ENCODE measurements at places on chromosomes 4 and X.
A peak's percentile ranks its signal among the peaks of the same experiment; 100 is the strongest.

- DNase-seq, result no peak
Measured at GRCh38 chr4:8320386-8320750, 50.8 kb downstream of the HTRA3 start.

- no peak for DNase-seq
Measured at GRCh38 chrX:69510914-69511513, 6.9 kb downstream of the NALF2 start.

GRCh38 chrX:9865804-9866472, 79.7 kb downstream of the SHROOM2 start:
- DNase-seq, result no peak

- DNase-seq, result no peak
Measured at GRCh38 chr4:70640192-70640591, 11.6 kb downstream of the ENAM start.

DNA sequence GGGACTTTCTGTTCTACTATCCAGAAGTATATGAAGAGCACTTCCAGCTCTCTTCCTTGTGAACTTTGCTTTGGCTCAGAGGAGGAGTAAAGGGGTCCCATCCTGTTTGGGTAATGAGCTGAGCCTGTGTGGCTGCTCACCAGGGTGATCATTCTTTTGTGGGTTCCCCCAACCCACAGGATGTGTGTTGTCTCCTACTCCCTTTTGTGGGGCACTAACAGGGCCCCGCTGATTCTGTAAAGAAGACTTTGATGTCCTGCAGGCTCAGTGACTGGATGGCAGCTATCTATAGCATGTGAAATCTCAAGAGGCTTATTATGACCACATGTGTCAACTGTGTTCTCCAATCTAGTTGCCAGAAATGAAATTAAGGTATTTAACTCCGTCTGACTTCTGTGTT, 40.8 kb downstream of the ZNF518B start:
- peak; percentile 37 for DNase-seq

GRCh38 chr4:7507381-7507780, 72.7 kb upstream of the PSAPL1 start:
- no peak for DNase-seq

GRCh38 chr4:54855191-54855854, 197.6 kb downstream of the KIT start:
- no peak for DNase-seq

DNA sequence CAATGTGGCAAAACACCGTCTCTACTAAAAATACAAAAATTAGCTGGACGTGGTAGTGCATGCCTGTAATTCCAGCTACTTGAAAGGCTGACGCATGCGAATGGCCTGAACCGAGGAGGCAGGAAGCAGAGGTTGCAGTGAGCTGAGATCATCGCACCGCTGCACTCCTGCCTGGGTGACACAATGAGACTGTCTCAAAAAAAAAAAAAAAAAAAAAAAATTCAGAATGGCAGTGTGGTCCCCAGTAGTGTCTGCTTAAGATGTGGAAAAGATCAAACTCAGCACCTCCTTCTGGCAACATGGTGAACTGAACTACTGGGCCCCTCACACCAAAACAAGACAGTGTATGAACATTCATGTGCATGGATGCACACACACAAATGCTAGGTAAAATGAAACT, 32.2 kb downstream of the SMS start:
- DNase-seq, result no peak

GRCh38 chr4:2103843-2104547, 44.9 kb downstream of the NAT8L start:
- DNase-seq, result no peak

- no peak for DNase-seq
Measured at GRCh38 chr4:66606908-66607307, 936.6 kb upstream of the EPHA5 start.

- DNase-seq, result no peak
Measured at GRCh38 chrX:50168241-50168687, 32.5 kb downstream of the AKAP4 start.

GRCh38 chrX:97252111-97252510, 368.4 kb downstream of the RPA4 start:
- DNase-seq, result no peak

- DNase-seq, result no peak
Measured at GRCh38 chr4:99624141-99624719, 33.4 kb downstream of the C4orf54 start.

GRCh38 chr4:4542774-4543485, 1.1 kb upstream of the STX18 start:
- DNase-seq, result no peak

- no peak for DNase-seq
Measured at GRCh38 chr4:126268106-126268505, 953.4 kb downstream of the FAT4 start.

- DNase-seq, result no peak
Measured at GRCh38 chrX:134423606-134424005, 36.4 kb upstream of the HPRT1 start.

DNA sequence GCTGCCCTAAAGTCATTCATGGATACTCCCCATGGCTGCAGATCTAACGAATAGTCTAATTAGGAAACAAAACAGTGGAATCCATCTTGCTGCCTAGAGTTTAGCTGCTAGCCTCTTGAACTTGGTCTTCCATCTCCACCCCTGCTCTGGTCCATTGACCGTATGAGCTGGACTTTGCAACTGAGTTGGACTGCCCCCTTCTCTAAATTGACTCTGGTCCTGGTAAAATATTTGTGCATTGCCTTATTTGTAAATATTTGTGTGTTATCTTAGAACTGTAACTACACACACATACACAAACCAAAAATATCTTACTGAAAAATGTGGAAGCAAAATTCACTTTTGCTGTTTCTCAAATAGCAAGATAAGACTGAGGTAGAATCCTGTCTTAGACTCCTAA, 181.3 kb downstream of the NWD2 start:
- DNase-seq, result no peak

- DNase-seq, result no peak
Measured at GRCh38 chr4:57083090-57083489, 27.1 kb downstream of the IGFBP7 start.

- DNase-seq, result no peak
Measured at GRCh38 chrX:151019856-151020255, 36.7 kb downstream of the HMGB3 start.

- DNase-seq, result no peak
Measured at GRCh38 chrX:120308558-120308957, 2.7 kb downstream of the TMEM255A start.

GRCh38 chrX:81957900-81958545, 756.1 kb downstream of the SH3BGRL start:
- DNase-seq, result no peak

GRCh38 chr4:106486533-106486932, 118.0 kb upstream of the GIMD1 start:
- DNase-seq, result no peak

DNA sequence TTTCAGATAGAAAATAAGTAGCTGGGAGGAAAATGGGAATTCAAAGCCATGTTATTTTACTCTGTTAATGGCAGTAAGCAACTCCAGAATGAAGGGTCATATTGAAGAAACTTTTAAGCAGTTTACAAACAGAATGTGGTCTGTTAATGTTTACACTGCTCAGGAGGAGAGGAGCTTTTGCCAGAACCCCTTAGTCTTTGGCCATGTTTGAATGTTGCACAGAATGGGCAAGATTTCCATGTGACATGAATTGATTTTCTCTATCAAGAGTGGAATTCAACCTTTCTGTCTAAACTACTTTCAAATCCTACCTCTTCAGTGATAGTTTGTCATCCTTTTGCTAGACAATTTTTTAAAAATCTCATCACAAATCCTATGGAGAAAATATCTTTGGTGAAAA, 115.8 kb upstream of the DGKK start:
- no peak for DNase-seq

- DNase-seq, result no peak
Measured at GRCh38 chrX:129808158-129808828, 28.5 kb downstream of the SASH3 start.

- DNase-seq, result no peak
Measured at GRCh38 chrX:16629909-16630308, 20.0 kb upstream of the S100G start.

GRCh38 chr4:184769141-184769765, 35.4 kb upstream of the CENPU start:
- no peak for DNase-seq

- DNase-seq, result no peak
Measured at GRCh38 chr4:112823606-112824005, 186.7 kb downstream of the LARP7 start.

- DNase-seq, result no peak
Measured at GRCh38 chrX:96376266-96376665, 308.4 kb upstream of the DIAPH2 start.

GRCh38 chr4:38559374-38559773, 104.6 kb upstream of the KLF3 start:
- no peak for DNase-seq

GRCh38 chr4:148790691-148791090, 348.5 kb upstream of the NR3C2 start:
- no peak for DNase-seq

DNA sequence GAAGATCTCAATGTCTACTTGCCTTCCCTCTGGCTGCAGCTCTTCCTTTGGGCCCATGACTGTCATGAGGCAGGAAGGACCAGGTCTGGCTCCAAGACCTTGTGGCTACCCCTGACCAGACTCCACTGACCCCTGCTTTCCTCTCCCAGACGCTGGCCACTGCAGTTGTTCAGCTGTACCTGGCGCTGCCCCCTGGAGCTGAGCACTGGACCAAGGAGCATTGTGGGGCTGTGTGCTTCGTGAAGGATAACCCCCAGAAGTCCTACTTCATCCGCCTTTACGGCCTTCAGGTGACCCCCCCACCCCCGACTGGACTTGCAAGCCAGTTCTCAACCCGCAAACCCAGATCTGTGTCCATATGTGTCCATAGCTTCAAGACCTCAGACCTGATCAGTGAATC, 535 bp downstream of the WAS start:
- DNase-seq, result no peak

- DNase-seq, result no peak
Measured at GRCh38 chr4:15100994-15101695, 98.9 kb downstream of the CPEB2 start.

DNA sequence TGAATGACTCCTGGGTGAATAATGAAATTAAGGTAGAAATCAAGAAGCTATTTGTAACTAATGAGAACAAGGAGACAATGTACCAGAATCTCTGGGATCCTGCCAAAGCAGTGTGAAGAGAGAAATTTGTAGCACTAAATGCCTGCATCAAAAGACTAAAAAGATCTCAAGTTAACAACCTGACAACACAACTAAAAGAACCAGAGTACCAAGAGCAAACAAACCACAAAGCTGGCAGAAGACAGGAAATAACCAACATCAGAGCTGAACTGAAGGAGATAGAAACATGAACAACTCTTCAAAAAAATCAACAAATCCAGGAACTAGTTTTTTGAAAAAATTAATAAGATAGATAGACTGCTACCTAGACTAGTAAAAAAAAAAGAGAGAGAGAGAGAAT, 8.4 kb downstream of the CFAP299 start:
- DNase-seq, result no peak

GRCh38 chrX:137574102-137574783, 8.3 kb downstream of the ZIC3 start:
- no peak for DNase-seq

DNA sequence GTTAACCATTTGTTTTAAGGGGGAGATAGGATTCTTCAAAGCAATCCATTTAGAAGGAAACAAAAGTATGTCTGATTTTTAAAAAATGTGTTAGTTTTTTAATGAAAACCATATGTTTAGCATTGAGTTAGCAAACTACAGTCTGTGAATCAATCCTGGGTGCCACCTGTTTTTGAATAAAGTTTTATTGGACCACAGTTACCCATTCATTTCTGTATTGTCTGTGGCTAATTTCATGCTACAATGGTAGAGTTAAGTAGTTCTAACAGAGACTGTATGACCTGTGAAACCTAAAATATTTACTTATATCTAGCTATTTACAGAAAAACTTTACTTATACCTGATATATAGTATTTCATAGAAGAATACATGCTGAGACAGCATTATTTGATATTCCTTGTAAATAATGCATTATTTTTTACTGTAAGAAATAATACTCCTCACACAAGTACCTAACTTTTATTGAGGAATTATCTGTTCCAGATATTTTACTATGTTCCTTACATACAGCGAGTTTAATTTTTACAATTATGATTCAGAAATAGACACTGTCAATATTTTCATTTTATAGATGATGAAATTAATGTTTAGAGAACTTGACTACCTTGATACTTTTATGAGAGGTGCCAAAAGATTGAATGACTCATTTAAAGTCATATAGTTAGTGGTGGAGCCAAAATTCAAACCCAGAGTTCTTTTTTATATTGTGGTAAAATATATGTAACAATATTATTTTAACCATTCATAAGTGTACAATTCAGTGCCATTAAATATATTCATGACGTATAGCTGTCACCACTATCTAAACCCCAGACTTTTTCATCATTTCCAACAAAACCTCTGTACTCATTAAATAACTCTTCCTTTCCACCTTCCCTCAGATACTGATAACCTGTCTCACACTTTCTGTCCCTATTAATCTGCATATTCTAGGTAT, 122.0 kb downstream of the GLUD2 start:
- no peak for DNase-seq

GRCh38 chrX:132900633-132901293, 57.7 kb downstream of the HS6ST2 start:
- DNase-seq, result no peak

DNA sequence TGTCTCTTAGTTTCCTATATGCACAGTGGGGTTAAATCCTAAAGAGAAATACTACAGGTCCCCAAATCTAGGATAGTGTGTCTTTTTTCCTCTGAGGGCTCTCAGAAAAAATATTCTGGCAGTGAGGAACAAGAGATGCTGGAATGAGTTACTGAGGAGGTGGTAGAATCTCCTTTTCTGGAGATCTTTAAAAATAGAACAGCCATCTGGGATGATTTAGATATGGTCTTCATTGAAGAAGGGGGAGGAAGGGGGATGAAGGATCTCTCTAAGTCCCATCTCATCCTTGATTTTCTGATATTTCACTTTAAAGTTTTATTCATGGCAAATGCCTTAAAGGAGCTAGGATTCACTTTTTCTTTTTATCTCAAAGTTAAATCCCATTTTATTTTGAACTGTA, 235.0 kb downstream of the MAML3 start:
- no peak for DNase-seq

GRCh38 chrX:2578864-2579263, 78.1 kb upstream of the DHRSX start:
- DNase-seq, result no peak

GRCh38 chr4:70538869-70539268, 20.5 kb downstream of the AMTN start:
- DNase-seq, result no peak

GRCh38 chr4:146661367-146661766, 22.7 kb downstream of the POU4F2 start:
- DNase-seq, result no peak

DNA sequence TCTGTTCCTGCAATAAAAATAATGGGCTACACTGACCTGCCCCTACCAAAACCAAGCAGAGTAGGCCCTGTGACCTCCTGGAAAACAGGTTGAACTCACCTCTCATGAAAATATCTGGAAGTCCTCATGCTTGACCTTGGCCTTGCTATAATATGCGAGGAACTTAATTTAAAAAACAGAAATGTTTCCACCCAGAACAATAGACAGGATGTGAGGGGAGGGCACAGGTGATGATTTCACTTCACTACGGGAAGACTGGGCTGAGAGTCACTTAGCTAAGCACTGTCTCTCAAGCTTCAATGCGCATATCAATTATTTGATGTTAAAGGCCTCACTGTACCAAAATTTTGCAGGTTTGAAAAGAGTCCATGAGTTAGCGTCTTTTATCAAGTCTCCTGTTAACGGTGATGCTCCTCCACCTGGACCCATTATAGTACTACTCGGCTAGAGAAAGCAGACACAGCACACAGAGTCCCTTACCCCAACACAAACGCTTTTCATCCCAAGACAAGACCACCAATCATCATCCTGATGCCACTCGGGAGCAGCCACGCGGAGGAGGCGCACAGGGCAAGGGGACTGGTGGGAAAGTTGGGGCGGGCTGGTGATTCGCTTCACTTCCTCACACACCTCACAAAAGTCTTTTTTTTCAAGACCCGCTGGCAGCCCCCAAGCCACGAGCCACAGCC, 25.9 kb downstream of the ZNF721 start:
- DNase-seq, result no peak
